ENCODE measurements at places on chromosomes 6 and 20.

DNA sequence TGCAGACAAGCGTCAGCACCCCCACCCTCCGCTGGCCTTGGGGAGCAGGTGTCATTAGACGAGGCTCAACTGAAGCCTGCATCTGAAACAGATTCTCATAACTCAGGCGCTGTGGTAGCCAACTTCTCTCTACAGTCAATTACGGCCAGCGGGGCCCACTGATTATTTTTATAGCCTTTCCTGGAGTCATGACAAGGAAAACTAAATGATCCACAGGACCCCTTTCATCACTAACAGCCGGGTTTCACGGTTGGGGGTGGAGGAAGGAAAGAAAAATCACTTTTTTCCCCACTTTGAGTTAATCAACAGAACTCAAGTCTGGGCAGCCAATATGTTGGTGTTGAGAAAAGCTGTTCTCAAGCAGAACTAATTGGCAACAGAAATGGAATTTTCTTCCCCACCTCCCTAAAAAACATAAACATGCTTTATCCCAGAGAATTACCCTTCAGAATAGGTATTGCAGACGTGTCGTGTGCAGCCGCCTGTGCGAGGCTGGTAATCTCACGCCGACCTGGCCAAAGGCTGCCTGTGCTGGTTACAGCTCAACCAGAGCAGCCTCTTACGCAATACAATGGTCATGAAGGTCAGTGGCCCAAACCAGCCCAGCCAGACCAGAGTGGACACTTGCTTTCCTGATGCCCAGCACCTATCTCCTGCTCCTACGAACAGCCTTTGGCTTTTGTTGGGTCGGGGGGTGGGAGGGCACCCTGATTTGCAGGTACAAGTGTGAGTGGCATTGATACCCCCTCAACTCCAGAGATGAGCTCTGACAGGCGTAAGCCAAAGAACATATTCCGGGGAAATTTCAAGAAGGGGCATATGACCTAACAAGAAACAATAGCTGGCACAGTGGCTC is 11.0 kb downstream of the RIPOR3 start:
- peak; percentile 18 for DNase-seq

- no peak for DNase-seq
Measured at GRCh38 chr6:166757232-166758135, 130.4 kb upstream of the RPS6KA2 start.

- no peak for DNase-seq
Measured at GRCh38 chr6:112305795-112306564, 41.1 kb upstream of the RFPL4B start.

DNA sequence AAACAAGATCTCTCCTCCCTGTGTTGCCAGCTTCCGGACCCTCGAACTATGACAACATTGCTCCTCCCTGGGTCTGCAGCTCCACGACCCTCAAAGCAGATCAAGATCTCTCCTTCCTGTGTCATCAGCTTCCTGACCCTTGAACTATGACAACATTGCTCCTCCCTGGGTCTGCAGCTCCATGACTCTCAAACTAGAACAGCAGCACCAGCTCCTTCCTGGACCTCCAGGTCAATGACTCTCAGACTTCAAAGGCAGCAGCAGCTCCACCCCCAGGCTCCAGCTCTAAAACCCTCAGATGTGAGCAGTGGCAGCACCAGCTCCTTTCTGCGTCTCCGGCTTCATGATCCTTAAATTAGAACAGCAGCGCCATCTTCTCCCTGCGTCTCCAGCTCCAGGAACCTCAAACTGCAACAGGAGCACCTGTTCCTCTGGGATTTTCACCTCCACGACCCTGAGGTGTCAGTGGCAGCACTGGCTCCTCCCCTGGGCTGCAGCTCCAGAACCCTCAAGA is 341.0 kb upstream of the SULF2 start:
- no peak for DNase-seq

GRCh38 chr6:4664117-4664626 is 112.0 kb upstream of the CDYL start:
- peak; percentile 76 for DNase-seq

DNA sequence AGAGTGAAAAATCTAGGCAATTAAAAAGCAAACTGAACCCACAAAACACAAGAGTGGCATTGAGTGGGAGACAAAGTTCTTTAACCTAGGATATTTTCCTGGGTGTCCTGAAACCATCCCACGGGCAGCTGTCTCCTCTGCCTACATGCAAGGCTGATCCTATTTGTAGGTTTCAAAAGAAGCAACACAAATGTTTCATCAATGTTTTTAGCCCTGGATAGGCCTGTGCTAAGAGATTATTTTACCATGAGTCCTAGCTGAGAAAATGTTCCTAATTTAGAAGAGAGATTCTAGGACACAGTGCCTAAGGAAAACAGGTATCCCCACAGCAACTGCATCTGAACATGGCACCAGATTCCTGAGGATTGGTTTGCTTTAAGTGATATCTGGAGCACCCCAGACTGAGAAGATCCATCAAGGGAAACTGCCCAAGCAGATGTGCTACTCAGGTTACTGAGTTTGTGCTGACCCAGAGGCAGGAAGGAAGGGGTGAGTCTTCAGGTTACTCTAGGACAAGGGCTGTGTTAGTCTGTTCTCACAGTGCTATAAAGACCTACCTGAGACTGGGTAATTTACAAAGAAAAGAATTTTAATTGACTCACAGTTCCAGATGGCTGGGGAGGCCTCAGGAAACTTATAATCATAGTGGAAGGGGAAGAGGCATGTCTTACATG is 111.6 kb upstream of the UST start:
- DNase-seq: no peak

- no peak for DNase-seq
Measured at GRCh38 chr20:36441416-36441815, 99.9 kb upstream of the MYL9 start.

DNA sequence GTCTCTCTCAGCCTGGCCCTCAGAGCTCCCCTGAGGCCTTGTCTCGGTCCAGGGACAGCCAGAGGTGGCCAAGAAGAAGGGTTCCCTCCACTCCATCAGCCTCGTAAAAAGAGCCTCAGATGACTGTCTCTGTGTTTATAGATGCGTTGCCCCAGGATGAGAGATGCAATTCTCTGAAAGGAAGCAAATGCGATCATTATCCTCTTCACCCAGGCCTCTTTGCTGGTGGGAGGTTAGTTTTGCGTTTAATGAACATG is 90.4 kb downstream of the YTHDF1 start:
- no peak for DNase-seq

DNA sequence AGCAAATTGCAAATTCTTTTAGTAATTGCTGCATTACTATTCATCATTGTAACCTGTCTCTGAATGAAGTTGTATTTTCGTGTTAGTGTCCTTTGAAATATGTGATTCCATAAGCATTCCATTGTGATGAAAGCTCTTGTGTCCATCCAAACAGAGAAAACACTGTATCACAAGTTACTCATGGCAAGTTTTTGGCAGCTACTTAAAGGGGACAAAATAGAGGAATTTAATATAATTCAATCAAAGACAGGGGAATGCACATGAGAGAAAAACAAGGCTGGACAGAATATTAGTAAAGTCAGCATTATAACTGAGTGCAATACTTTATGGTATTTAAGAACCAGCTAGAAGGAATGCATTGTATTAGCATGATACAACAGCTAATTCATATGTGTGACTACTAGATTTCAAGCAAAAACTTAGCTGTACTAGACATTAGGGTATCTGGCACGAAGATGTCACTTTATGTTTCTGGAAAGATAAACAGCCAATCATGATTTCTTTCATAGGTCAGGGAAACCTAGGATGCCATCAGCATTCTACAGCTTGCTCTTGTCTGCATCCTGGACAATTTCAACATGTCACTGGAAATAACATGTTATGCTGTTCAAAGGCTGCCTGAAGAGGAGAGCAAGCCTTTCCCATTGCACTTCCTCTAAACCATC is 270.6 kb upstream of the MARCKS start:
- peak; percentile 42 for DNase-seq

GRCh38 chr6:130161683-130162404 is 60.9 kb downstream of the SAMD3 start:
- DNase-seq: no peak

Data from NCI-H226 (cell line).